ENCODE measurements at places on chromosomes 5 and 9.

GRCh38 chr5:102715082-102715807 is 39.9 kb upstream of the PAM start:
- DNase-seq = peak; percentile 73

GRCh38 chr9:90854637-90855175 is 53.1 kb downstream of the SYK start:
- no peak for DNase-seq

GRCh38 chr9:95727947-95728520 is 147.5 kb upstream of the ERCC6L2 start:
- DNase-seq = no peak

DNA sequence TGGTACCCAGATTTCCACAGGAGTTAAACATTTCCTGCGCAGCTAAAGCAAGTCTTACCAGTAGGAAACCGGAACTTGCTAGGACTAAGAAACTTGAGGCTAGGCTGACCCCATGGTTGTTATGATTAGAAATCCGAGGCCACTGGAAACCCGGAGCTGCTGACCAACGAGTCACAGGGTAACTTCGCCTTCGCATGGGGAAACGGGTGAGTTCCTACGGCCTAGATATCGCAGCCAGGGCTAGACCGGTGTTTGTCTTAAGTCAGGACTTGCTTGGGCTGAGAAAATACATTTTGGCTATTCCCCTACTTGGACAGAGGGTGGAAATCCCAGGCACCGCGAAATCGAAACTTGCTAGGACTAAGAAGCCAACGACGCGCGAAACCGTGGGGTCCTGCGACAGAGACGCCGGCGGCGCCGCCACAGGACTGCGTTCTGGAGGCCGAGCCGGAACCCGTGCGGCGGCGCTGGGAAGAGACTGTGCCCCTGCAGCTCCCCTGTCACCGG is 1.6 kb upstream of the ANXA2R start:
- no peak for DNase-seq

- no peak for DNase-seq
Measured at GRCh38 chr5:38532165-38532669, 24.2 kb downstream of the LIFR start.

DNA sequence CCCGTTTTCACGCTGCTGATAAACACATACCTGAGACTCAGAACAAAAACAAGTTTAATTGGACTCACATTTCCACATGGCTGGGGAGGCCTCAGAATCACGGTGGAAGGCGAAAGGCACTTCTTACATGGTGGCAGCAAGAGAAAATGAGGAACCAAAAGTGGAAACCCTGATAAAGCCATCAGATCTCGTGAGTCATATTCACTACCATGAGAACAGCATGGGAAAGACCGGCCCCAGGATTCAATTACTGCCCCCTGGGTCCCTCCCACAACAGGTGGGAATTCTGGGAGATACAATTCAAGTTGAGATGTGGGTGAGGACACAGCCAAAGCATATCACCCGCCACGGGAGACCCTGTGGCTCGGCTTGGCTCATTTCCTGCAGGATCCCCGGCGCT is 20.2 kb downstream of the EXD3 start:
- DNase-seq = no peak

DNA sequence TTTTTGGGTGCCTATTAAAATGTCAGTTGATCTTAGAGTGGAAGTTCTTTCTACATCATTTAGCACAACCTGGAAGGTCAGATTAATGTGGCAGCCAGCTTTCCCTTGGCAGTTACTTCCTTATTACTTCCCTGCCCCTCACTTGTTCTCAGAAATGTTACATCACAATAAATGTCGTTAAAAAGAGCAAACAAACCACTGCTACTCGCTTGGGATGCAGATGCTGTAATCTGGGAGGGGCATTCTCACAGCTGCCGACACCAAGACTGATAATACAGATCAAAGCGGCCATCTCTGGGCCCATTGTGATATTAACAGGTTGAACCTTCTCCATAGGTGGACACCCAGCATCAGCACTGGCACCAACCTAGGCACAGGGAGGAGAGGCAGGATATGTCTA is 29.3 kb downstream of the PLAC8L1 start:
- no peak for DNase-seq

- DNase-seq = no peak
Measured at GRCh38 chr9:77133011-77133410, 44.3 kb upstream of the VPS13A start.

Data from skeletal muscle cell (primary cell).